ENCODE measurements at places on chromosomes 2 and 18. TPM values are rescaled to one million over a fixed set of nuclear protein-coding genes. Genes with fewer than 3 reads are reported as not detected.

Gene SPTBN1
- total RNA-seq, result 715 TPM

GRCh38 chr18:24153397-24153796, 14.5 kb downstream of the CABYR start:
- H3K4me3 ChIP-seq, result no peak overlapping the region
- no peaks in the 10 kb centered on the region for H3K4me1 ChIP-seq
- H3K36me3 ChIP-seq, result no peaks in the 10 kb centered on the region
- no peaks in the 10 kb centered on the region for H3K27me3 ChIP-seq

- H3K4me1 ChIP-seq, result no peaks in the 10 kb centered on the region
- no peaks in the 10 kb centered on the region for H3K36me3 ChIP-seq
- DNase-seq, result no peak
- H3K27ac ChIP-seq, result no peak overlapping the region
Observed at GRCh38 chr18:45137087-45137419, 456.4 kb downstream of the SETBP1 start.

- DNase-seq, result no peak
- peaks cover 17% of the 10 kb centered on the region for H3K27me3 ChIP-seq
- no peaks in the 10 kb centered on the region for H3K4me1 ChIP-seq
- H3K27ac ChIP-seq, result no peak overlapping the region
- H3K4me3 ChIP-seq, result no peak overlapping the region
Observed at GRCh38 chr2:47562548-47562947, 159.6 kb downstream of the MSH2 start.

Gene MC5R
- total RNA-seq, result not detected

- H3K4me3 ChIP-seq, result no peak overlapping the region
- no peaks in the 10 kb centered on the region for H3K36me3 ChIP-seq
- no peaks in the 10 kb centered on the region for H3K4me1 ChIP-seq
Observed at GRCh38 chr18:14768241-14768640, 20.3 kb downstream of the ANKRD30B start.

DNA sequence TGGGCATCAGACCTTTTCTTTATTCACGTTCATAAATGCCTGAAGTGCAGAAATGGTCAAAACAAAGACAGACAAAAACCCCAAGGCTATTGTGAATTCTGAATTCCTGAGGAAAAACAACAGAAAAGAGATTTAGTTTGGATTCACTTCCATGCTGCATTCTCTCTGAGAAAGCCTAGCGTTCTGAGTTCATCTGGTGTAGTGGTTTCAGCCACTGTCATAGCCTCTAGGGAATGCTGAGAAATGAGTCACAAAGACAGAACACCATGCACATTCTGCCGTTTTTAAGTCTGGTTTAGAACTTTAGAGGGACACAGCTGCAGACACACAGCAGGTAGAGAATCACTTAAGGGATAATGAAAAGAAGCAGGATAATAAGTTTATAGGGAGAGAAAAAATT, 93.8 kb downstream of the LRP1B start:
- no peak overlapping the region for H3K27ac ChIP-seq
- no peak overlapping the region for H3K4me3 ChIP-seq
- DNase-seq, result no peak
- no peaks in the 10 kb centered on the region for H3K4me1 ChIP-seq
- no peaks in the 10 kb centered on the region for H3K36me3 ChIP-seq

DNA sequence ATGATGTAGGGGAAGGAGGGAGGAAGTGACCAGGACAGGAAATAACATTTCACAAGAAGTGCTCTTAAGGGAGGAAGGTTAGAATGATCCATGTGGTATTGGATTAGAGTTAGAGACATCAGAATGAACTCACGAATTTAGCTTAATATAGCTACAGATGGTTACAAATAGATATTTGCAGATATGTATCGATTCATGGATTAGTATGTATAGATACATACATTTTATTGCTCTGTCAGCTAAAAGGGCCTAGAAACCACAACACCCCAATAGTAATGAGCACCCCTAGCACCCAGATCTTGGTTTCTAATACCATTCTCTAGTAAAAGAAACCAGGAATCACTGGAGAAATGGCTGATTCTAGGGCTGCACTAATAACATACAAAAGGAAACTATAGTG, 59.6 kb upstream of the LTBP1 start:
- no peak overlapping the region for H3K4me3 ChIP-seq
- no peaks in the 10 kb centered on the region for H3K27me3 ChIP-seq
- DNase-seq, result no peak
- H3K27ac ChIP-seq, result no peak overlapping the region
- H3K36me3 ChIP-seq, result no peaks in the 10 kb centered on the region

DNA sequence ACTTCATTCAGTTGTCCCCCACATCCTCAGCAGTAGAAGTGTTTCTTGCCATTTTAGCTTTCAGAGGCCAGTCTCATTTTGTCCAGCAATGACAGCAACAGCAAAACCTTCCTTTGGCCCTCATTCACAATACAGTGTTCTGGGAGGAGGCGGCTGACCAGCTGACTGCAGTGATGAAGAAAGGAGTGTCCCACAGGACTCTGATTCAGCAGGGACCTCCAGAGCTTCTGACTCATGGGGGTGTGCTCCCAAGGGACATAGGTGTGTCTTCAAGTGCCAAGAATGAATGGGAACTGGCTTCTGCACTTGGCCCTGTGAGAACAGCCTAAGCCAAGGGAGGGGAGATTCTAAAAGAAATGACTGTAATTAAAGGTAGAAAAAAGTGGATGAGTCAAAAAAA, 147.0 kb upstream of the PELI1 start:
- peaks cover 13% of the 10 kb centered on the region for H3K4me1 ChIP-seq
- H3K4me3 ChIP-seq, result no peak overlapping the region
- no peaks in the 10 kb centered on the region for H3K27me3 ChIP-seq

DNA sequence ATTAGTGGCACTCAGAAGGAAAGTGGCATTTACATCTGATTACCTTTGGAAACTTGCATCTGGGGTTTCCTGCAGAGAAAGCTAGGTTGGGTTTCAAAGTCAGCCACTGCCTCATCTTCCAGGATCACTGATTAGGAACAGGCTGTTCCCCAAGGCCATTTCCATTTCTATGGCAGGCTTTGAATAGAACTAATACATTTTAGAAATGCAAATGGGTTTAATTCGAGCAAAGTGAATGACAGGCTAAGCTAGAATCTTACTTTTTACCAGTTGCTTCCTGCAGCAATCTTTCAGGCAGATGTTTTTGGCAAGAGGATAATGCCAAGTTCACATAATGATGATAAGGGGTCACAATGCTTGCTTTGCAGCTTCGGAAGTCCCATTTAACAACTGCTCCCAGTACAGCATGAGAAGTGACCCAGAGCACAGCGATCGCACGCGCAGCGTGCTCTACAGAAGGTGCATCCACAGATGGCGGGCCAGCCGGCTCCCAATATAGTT, 336.7 kb downstream of the LPIN1 start:
- H3K27me3 ChIP-seq, result no peaks in the 10 kb centered on the region
- H3K4me3 ChIP-seq, result no peak overlapping the region
- H3K27ac ChIP-seq, result no peak overlapping the region
- H3K36me3 ChIP-seq, result no peaks in the 10 kb centered on the region

GRCh38 chr2:219229305-219230058, at the start of the genes ANKZF1 and ATG9A:
ANKZF1 (plus strand) TSS chr2:219229806; CDS start chr2:219230258, 452 bp downstream.
ATG9A (minus strand) TSS chr2:219229636; CDS start chr2:219228024, 1,612 bp downstream.
- H3K4me3 ChIP-seq, result peak within 1 kb of the TSS; percentile 87
- peaks cover 22% of the 10 kb centered on the region for H3K36me3 ChIP-seq
- no peaks in the 10 kb centered on the region for H3K27me3 ChIP-seq
- peaks cover 9% of the 10 kb centered on the region for H3K4me1 ChIP-seq
- H3K27ac ChIP-seq, result peak within 1 kb of the TSS; percentile 98
- DNase-seq, result peak; percentile 99

Gene DYTN
- not detected for total RNA-seq

DNA sequence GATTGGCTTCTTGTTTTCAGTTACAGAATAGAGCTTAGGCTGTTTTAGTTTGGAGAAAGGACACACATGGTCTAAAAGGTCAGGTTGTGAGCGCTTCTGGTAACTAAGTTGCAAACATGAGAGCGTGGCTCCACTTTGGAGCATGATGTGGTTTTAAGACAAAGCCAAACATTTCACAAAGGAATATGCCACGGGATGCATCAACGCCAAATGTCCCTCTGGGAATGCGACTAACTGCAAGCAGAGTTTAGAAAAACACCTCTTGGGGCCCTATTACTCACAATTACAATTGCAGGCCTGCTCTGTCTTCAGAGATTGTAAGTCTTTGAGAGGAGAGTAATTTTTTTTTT, 25.4 kb downstream of the MYO7B start:
- H3K27me3 ChIP-seq, result no peaks in the 10 kb centered on the region
- no peak overlapping the region for H3K4me3 ChIP-seq
- no peak overlapping the region for H3K27ac ChIP-seq

Gene EXOC6B
- total RNA-seq, result 20.9 TPM

Gene TXNDC2
- 0.12 TPM for total RNA-seq

Gene PLB1
- 8.0 TPM for total RNA-seq

Gene SPATS2L
- 69.5 TPM for total RNA-seq

DNA sequence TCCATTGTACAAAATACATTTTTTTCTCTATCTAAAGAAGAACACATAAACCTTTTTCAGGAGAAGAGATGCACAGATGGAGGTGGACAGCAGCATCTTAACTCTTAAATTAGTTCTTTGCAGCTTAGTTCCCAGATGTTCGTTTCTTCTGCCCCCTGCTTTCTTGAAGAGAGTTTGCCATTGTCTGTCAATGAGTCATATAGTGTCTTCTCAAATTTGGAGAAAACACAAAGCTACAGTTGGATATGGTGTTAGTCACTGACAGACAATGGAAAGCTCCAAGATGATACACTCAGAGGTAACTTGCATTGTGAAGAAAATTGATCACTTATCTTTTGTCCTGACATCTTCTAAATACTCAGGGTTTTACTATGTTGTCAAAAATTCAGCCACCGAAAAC, 48.8 kb upstream of the TMEFF2 start:
- no peaks in the 10 kb centered on the region for H3K27me3 ChIP-seq
- H3K4me1 ChIP-seq, result no peaks in the 10 kb centered on the region
- no peak for DNase-seq
- H3K27ac ChIP-seq, result no peak overlapping the region
- no peak overlapping the region for H3K4me3 ChIP-seq

GRCh38 chr2:144504218-144504641, 15.7 kb downstream of the ZEB2 start:
- H3K4me3 ChIP-seq, result no peak overlapping the region
- H3K36me3 ChIP-seq, result peaks cover 21% of the 10 kb centered on the region
- peak overlapping the region; percentile 71 for H3K27ac ChIP-seq

Gene INHBB
- total RNA-seq, result 7.8 TPM

DNA sequence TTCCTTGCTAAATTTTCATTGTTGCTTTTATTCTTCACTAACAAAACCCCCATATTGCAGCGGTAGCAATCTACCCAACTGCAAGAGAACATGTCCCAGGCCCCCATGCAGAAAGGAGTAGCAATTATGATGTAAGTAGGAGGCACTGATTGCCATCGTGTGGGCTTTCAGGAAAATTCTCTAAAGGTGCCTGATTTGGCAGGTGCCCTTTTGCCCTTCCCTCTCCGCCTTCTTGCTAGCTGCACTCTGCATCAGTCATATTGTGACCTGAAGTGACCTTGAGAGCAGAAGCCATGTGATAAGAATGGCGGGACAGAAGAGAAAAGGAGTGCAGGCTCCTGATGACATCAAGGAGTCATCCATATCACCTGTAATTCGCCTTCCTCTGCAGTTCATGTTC, 112.1 kb downstream of the NCKAP5 start:
- H3K27me3 ChIP-seq, result no peaks in the 10 kb centered on the region
- no peaks in the 10 kb centered on the region for H3K36me3 ChIP-seq
- no peak overlapping the region for H3K27ac ChIP-seq
- DNase-seq, result no peak
- no peak overlapping the region for H3K4me3 ChIP-seq

Gene SLC14A1
- 10.5 TPM for total RNA-seq

- no peaks in the 10 kb centered on the region for H3K27me3 ChIP-seq
- H3K27ac ChIP-seq, result no peak overlapping the region
- H3K36me3 ChIP-seq, result no peaks in the 10 kb centered on the region
- no peak overlapping the region for H3K4me3 ChIP-seq
Observed at GRCh38 chr2:123715467-123715982, 309.6 kb upstream of the CNTNAP5 start.

Gene TWIST2
- 12.5 TPM for total RNA-seq

DNA sequence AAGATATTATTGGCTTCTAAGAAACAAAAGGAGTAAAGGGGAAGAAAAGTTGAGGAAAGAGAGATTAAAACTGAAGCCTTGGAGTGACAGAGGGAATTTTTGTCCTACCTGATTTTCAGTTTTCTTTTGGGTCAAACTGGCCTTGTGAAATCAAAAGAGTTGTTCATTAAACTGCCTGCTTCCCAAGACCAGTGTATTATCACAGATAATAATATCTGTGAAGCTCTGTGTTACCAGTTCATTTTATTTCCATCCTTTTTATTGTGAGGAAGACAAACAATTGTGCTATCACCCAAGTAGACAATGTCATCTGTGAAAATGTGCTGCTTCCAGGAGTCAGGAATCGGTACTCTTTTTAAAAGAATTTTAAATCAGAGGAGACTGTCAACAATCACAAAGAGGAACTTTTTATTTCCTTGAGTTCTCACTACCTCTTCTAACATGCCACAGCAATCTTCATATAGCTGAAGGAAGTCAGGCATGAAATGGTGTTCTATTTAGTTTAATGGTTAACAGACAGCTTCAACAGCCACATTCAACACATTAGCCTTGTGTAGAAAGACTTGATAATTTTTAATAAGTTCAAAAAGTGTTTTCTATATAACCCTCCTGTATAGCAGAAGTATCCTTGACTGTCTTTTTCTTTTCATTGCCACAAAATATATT, 554.8 kb downstream of the PIK3C3 start:
- no peak for DNase-seq
- no peak overlapping the region for H3K27ac ChIP-seq

DNA sequence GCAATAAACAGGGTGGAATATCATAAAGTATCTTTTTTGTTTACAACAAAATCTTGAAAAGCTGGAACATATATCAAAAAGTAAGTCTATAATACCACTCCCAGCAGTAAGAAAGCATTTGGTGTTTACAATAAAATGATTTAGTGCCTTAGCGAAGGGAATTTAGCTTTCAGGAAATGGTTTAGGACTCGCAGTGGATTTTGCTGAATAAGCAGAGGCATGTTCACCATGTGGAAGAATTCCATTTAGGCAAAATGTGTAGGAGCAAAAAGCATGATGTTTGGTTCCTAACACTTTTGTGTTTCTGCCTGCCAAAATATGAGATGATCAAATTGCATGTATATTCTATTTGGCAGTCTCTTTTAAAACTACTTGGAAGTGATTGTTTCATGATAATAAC, 163.6 kb downstream of the AGPS start:
- no peak overlapping the region for H3K4me3 ChIP-seq
- no peak overlapping the region for H3K27ac ChIP-seq
- DNase-seq, result peak; percentile 94
- H3K27me3 ChIP-seq, result no peaks in the 10 kb centered on the region
- H3K4me1 ChIP-seq, result no peaks in the 10 kb centered on the region

Data from lung (tissue), 17 donors.